ENCODE measurements at places on chromosomes 1 and 21. TPM values are rescaled to one million over a fixed set of nuclear protein-coding genes. Genes with fewer than 3 reads are reported as not detected.

The LAD1 gene
- 0.10 TPM for total RNA-seq

The STIL gene
- 31.6 TPM for total RNA-seq

The CHODL gene
- 0.10 TPM for total RNA-seq

- DNase-seq: no peak
These were observed 290.9 kb upstream of the FAM78B start for GRCh38 chr1:166457700-166458099.

DNA sequence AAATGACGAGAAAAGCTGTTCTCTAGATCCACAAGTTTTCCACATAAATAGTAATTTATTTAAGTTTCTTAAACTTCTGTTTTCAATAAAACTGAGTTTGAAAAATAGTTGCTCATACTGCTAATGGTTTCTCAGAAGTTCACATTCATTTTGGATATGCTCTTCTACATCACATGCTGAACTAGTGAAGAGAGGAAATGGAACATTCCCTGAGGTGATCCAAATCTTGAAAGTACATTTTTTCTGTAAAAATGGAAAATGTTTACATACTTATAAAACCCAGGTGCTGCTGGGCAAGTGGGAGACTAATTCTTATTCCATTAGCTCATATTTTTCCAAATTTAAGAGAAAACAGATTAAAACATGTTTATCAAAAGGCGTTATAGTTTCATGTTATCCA is 111.7 kb downstream of the ADGRL4 start:
- DNase-seq: no peak

DNA sequence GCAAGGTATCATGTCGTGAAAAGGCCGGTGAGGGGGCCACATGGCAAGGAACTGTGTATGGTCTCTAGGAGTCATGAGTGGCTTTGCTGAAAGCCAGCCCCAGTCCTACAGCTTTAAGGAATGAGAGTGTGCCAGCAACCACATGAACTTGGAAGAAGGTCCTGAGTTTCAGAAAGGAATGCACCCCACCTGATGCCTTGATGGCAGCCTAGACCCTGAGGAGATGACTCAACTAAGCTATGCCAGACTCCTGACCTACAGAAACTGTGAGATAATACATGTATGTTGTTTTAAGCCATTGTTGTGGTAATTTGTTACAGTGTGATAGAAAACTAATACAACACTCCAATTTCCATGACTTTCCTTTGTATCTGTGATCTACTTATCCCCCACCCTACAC is 33.5 kb upstream of the AKT3 start:
- no peak for DNase-seq

DNA sequence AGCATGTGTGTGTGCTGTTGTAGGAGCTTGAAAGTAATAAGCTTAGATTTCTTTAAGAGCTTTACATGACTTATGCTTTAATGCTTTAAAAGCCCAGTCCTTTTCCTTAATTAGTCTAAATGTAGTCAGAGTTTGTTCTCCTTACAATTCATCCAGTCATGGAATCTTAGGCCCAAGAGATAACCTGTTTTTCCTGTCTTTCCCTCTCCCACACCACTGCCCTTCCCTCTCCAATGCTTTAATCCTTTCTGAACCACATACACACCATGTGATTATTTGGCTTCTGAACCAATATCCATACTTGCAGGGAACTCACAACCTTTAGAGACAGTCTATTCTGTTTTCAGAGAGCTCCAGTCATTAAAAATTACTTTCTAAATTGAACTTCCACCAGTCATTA is 37.6 kb downstream of the ALG6 start:
- DNase-seq: no peak

DNA sequence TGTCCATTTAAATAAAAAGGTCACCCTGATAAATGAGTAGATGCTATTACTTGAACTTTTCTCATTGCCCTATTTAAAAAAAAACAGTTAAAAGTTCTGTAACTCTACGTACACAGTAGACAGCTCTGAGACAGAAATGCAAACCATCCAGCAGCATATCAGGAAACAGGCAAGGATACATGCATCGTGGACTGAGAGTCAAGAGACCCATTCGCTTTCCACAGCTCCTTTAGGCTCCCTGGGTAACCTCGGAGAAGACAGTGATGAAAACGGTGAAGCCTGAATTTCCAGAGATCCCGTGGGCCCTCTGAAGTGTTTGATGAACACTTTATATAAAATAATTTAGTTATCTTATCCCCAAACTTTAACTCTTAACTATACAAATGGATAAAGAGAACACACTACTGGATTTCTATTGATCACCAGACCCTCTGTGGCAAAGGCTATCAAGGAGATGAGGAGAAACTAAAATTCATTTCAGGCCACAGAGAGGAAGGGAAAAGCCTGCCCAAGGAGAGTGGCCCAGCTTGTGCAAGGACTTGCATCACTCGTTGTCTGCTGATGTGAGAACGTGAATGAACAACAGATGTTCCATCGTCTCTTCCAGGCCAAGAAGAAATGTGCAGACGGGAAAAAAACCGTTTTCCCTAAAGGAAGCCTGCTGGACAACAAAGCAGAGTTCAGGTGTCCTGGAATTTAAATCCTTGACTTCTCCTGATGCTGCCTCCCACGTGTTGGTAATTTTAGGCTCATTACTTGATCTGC is 131.0 kb downstream of the TGFBR3 start:
- no peak for DNase-seq

- DNase-seq: no peak
These were observed 16.3 kb upstream of the OLFML2B start for GRCh38 chr1:162040001-162040400.

DNA sequence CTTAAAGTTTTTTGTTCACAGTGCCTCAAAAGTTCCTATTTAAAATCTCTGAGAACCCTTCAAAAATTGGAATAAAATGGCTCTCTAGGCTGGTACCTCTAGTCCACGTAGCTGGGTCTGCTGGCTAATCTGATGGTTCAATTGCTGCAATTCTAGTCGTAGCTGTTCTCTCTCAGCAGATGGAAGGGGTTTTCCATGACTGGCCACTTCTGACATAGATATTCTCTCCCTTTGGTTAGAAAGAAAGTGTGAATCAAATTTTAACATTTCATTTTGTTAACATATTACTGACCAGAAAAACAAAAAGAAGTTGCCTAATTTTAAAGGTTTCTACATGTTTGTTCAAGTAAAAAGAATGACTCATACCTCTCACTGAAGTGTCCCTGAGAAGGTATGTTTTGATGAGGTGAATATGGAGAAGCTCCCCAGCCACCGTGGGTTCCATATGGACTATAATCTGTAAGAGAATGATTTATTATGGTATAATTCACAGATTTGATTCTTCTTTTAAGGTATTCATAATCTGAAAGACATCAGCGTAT is 29.3 kb upstream of the SERPINC1 start:
- DNase-seq: no peak

DNA sequence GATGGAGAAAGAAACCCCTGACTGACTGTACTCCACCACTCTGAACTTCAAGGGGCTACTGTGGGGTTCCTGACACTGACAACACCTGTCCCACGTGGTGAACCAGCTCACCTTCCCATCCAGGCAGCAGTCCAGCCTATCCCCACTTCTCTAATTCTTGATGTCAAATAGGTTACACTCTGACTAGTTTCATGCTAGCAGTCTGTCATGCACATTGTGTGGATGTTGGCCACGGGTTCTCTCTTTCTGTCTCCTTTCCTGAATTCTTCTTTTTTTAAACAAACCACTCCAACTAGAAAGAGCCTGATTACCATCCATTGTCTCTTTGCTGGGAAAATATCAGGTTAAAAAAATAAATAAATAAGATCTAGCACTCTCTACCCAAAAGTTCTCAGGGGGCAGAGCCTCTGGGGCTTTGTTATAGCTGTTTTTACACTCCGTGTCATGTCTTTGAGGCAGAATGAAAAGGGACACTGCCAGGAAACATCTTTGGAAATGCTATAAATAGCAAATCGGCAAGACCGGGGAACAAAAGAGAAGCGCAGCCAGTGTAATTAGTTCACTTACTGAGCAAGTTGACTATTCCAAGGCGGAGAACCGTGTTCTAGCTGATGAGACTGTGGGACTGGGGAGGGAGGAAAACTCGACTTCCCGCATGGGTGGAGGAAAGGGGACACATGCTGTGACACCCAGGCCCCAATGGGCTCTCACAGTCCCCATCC is 356.1 kb downstream of the OMA1 start:
- DNase-seq: no peak

- DNase-seq: no peak
These were observed 127.8 kb downstream of the GABPA start for GRCh38 chr21:25862596-25862995.

- DNase-seq: no peak
These were observed at the start of gene IFNGR2 for GRCh38 chr21:33403128-33403785. IFNGR2 (plus strand) TSS chr21:33403413; CDS start chr21:33403544, 131 bp downstream.

DNA sequence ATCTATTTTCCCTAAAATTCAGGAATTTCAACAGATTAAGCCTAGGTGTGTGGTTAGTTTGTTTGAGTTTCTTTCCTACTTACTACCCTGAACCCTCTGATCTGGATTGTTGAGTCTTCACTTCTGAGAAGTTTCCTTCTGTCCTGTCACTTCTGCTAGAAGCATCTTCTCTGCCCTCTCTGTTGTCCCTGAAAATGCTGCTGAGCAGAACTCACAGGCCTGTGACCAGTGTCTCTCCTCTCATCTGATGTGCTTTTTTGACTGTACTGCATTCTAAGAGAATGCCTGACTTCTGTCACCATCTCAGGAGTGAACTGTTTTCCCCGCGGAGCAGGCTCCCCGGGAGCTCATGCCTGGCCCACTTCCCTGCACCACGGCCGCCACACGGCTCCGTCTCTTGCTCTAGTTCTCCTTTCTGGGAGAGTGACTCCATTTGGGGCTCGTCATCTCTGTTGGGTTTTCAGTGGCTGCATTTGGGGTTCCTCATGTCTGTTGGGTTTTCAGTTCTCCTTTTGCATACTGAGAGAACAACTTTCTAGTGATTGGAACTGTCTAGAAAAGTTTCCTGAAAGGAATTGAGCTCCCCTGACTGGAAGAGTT is 77.9 kb downstream of the POFUT2 start:
- DNase-seq: no peak
